Liver (tissue), 10 donors: ENCODE measurements at places on chromosomes 5 and 9.

- DNase-seq, result no peak
Observed at GRCh38 chr5:61303346-61303745, 28.7 kb upstream of the ZSWIM6 start.

DNA sequence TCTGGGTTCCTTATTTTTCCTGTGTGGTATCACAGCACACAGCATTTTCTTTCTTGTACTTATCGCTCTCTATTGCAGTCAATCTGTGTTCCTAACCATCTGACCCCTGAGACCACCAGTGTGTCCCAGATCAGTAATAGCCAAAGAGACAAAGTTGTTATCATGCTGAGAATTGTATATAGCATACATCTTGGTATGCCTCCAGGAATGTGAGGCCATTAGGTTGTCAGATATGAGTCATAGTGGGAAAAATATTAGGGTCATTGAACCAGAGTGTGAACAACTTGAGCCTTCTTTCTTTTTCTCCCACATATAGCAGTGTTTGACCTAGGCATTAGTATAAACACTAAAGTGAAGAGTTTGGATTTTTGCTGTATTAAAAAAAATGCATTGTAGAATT lies 106.3 kb downstream of the NDUFAF2 start:
- DNase-seq, result no peak

DNA sequence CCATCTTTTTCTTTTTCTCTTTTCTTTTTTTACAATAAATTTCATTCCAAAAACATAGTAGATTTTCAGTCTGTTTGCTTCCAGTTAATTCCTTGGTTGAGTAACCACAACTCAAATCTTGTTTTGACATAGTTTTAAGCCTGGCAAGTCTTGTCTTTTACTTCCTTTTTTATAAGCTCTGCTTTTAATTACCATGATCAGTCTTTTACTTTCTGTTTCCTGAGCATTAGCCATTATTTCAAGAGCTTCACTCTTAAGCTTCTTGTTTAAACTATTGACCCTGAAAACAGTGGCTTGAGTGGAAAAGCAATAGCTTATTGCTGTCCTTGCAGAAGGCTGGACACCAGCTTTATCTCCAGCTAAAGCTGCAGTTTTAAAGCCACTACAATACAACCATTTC lies 1363.3 kb downstream of the MAT2B start:
- no peak for DNase-seq

GRCh38 chr5:110269478-110270142 lies 456.9 kb downstream of the TMEM232 start:
- no peak for DNase-seq

GRCh38 chr9:87431837-87432236 lies 65.8 kb upstream of the DAPK1 start:
- no peak for DNase-seq

DNA sequence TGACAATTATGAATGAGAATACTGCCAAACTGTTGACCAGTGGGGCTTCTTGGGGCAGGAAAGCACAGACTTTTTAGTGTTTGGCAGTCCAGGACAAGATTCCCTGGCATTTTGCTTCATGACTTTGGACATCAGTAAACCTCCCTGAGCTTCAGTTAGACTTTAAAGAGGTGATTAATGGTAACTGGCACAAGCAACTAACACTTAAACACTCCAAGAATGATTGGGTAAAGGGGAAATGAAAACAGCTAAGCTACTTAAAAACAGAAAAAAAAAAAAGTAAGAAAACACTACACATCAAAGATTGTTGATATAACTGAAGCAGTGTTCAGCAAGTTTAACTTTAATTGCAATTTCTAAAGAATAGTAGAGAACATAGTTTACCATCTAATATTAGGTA lies 13.4 kb downstream of the PAIP1 start:
- no peak for DNase-seq
